GM12878 (cell line): ENCODE measurements at places on chromosomes 5 and 9.

DNA sequence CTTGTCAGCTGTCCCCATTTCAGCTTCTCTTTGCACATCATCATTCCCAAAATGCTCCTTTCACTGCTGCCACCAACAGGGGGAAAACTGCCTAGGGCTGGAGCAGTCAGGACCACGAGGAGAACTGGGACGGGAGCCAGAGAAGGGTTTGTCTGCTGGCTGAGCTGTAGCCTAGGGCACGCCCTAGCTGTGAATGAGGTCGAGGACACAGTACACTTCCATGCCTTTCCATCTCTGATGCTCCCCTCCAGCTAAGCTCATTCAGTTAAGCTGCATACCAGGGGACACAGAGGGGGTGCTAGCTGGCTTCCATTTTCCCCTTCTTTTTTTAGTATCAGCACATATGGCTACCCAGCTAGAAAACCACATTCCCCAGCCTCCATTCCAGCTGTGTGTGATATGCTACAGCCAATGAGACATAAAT, 64.7 kb downstream of the STK10 start:
- H3K4me3 ChIP-seq = no peak overlapping the region
- no peak overlapping the region for H3K27ac ChIP-seq
- no peaks in the 10 kb centered on the region for H3K27me3 ChIP-seq
- peaks cover 22% of the 10 kb centered on the region for H3K36me3 ChIP-seq

- H3K4me1 ChIP-seq = peaks cover 9% of the 10 kb centered on the region
- no peaks in the 10 kb centered on the region for H3K36me3 ChIP-seq
- H3K27ac ChIP-seq = no peak overlapping the region
- H3K27me3 ChIP-seq = no peaks in the 10 kb centered on the region
- DNase-seq = no peak
Measured at GRCh38 chr9:129237164-129237611, 59.1 kb upstream of the IER5L start.

- no peak within 1 kb of the TSS for H3K27ac ChIP-seq
- no peak for DNase-seq
- no peaks in the 10 kb centered on the region; the same call in 1 of the 2 replicates for H3K27me3 ChIP-seq
Measured at GRCh38 chr9:130896233-130897014, at the start of gene QRFP. Gene QRFP (minus strand): TSS chr9:130896812. CDS start chr9:130893838, 2,974 bp downstream.

- H3K4me1 ChIP-seq = no peaks in the 10 kb centered on the region; the same call in 1 of the 2 replicates
- peaks cover 16% of the 10 kb centered on the region for H3K36me3 ChIP-seq
- no peak overlapping the region for H3K4me3 ChIP-seq
- no peaks in the 10 kb centered on the region for H3K27me3 ChIP-seq
Measured at GRCh38 chr5:149544028-149544420, 7.2 kb downstream of the CSNK1A1 start.

DNA sequence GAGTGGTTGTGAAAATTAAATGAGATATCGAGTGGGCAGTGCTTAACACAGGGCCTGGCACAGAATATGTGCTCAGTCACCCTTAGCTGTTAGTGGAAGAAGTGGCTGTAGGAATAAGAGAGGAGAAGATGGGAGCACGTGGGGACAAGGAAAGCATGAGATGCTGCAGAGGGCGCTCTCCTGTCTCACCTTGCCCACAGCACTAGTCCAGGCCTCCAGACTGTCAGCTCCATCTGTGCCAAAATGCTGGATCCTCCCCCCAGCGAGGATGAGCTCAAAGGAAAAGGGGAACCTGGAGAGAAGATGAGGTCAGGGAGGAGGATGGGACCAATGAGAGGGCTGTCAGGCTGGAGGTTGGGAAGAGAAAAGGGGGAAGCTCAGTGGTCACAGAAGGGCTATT, 12.5 kb downstream of the ARAP3 start:
- no peaks in the 10 kb centered on the region for H3K4me1 ChIP-seq
- no peak for DNase-seq
- H3K36me3 ChIP-seq = no peaks in the 10 kb centered on the region
- H3K27me3 ChIP-seq = no peaks in the 10 kb centered on the region
- H3K4me3 ChIP-seq = no peak overlapping the region
